ENCODE measurements at places on chromosomes 12 and 14. TPM values are rescaled to one million over a fixed set of nuclear protein-coding genes. Genes with fewer than 3 reads are reported as not detected.

- no peaks in the 10 kb centered on the region for H3K27me3 ChIP-seq
- H3K4me1 ChIP-seq, result no peaks in the 10 kb centered on the region
- H3K27ac ChIP-seq, result no peak overlapping the region
- DNase-seq, result no peak
- no peaks in the 10 kb centered on the region for H3K36me3 ChIP-seq
- H3K4me3 ChIP-seq, result no peak overlapping the region
Measured at GRCh38 chr12:80472911-80473500, 29.0 kb downstream of the PTPRQ start.

- no peaks in the 10 kb centered on the region for H3K36me3 ChIP-seq
- no peak overlapping the region for H3K27ac ChIP-seq
- H3K4me1 ChIP-seq, result no peaks in the 10 kb centered on the region
Measured at GRCh38 chr14:24868389-24868788, 181.6 kb downstream of the STXBP6 start.

DNA sequence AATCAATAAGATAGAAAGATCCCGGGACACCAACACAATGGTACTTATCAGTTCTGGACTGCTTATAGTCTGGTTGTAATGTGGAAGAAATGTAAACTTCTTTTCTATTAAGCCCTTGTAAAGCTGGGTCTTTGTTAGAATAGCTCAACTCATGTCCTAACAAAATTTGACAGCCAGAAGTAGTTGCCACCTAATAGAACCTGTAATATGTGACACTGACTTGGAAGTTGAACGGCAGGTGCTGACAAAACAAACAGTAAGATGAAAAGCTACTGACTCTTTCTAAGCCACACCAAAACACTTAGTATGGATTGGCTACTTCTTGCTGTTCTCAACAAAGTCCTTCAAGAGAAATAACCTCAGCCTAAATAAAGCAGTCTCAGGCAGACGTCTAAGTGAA lies 56.6 kb downstream of the KIF21A start:
- no peak overlapping the region for H3K27ac ChIP-seq
- H3K27me3 ChIP-seq, result no peaks in the 10 kb centered on the region
- DNase-seq, result no peak
- no peaks in the 10 kb centered on the region for H3K36me3 ChIP-seq
- no peaks in the 10 kb centered on the region for H3K4me1 ChIP-seq

DNA sequence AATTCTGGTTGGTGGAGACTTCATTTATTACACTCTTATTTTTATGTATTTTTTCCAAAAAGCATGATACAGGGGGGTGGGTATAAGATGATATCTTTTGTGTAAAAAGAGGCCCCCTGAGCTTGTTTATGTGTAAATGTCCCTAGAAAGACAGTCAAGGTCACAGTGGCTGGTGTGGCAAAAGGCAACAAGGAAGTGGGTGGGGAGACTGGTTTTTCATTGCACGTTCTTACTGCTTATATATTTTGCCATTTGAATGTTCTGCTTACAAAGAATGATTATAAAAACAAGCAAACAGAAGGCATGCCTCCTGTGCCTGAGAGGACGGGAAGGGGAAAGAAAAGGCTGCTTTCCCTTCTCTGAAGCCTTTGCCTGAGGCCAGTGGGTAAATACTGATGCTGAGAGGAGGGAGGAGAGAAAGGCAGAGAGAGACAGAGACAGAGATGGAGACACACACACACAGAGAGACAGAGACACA lies 24.1 kb upstream of the ADIPOR2 start:
- peaks cover 68% of the 10 kb centered on the region for H3K4me1 ChIP-seq
- DNase-seq, result peak; percentile 56
- H3K27ac ChIP-seq, result peak overlapping the region; percentile 88
- peak overlapping the region; percentile 42 for H3K4me3 ChIP-seq
- peaks cover 14% of the 10 kb centered on the region for H3K36me3 ChIP-seq

DNA sequence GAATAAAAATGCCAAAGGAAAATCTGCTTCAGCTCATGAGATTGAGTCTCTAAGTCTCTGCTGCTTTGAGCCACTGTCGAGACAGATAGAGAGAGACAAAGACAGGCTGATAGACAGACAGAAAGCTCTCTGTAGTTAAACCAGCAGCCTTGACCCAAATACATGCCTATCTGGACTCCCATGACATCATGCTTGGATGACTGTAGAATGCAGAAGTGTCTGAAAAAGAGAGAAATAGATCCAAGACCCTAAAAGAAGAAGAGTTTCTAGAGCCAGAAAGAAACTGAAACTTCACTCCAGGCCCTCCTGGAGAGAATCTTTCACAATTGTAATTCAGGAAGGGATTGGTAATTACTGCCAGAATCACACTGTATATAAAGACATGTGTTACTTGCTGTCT lies 122.6 kb upstream of the PLXNC1 start:
- H3K4me1 ChIP-seq, result peaks cover 8% of the 10 kb centered on the region
- no peak for DNase-seq
- H3K36me3 ChIP-seq, result no peaks in the 10 kb centered on the region
- H3K27ac ChIP-seq, result no peak overlapping the region

DNA sequence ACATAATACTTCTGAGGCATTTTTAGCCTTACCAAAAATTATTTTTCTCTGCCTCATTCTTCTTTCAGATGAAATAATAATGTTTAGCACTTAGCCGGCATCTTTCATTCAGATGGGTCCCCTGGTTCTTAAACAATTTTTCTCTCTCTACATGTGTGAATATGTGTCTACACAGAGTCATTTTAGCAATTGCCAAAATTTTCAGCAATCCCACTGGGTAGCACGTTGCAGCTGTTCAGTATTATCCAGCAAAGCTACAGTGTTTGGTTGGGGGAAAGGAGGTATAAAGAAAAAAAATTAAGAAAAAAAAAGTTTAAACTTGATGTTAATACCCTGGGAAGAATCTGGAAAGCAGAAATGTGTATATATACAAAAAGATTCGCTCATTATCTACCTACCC lies 160.5 kb upstream of the TRHDE start:
- H3K4me1 ChIP-seq, result no peaks in the 10 kb centered on the region
- no peaks in the 10 kb centered on the region for H3K36me3 ChIP-seq
- no peaks in the 10 kb centered on the region for H3K27me3 ChIP-seq
- H3K4me3 ChIP-seq, result no peak overlapping the region
- no peak for DNase-seq
- H3K27ac ChIP-seq, result no peak overlapping the region

- H3K27me3 ChIP-seq, result no peaks in the 10 kb centered on the region
- no peaks in the 10 kb centered on the region for H3K36me3 ChIP-seq
Measured at GRCh38 chr12:107442326-107442987, 243.1 kb upstream of the PWP1 start.

- DNase-seq, result no peak
- peaks cover 26% of the 10 kb centered on the region for H3K4me1 ChIP-seq
- no peak overlapping the region for H3K4me3 ChIP-seq
- H3K27ac ChIP-seq, result no peak overlapping the region
- H3K36me3 ChIP-seq, result peaks cover 51% of the 10 kb centered on the region
Measured at GRCh38 chr14:63387711-63388110, 69.0 kb upstream of the GPHB5 start.

DNA sequence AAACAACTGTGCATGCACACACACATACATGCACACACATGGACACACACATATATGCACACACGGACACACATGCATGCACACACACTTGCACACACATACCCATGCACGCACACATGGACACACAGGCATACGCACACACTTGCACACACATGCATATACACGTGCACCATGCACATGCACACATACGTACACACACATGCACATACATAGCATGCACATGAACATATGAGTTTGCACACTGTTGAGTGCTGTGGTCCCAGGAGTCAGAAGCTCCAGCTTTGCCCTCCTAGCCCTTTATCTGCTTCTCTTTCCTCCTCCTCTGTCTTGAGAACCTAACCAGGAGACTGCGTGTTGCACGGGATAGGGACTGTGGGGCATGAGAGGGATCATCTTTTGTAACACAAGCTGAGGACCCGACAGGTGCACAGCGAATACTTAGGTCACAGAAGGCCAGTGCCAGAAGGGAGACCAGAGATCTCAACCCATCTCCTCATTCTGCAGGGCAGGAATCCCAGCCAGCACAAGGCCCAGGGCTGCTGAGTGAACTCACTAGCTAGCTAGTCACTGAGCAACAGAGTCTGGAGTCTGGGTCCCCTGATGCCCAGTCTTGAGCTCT lies 3.5 kb upstream of the LRTM2 start:
- H3K27me3 ChIP-seq, result peaks cover 29% of the 10 kb centered on the region
- H3K36me3 ChIP-seq, result no peaks in the 10 kb centered on the region
- no peak for DNase-seq
- no peak overlapping the region for H3K27ac ChIP-seq
- peaks cover 2% of the 10 kb centered on the region for H3K4me1 ChIP-seq

DNA sequence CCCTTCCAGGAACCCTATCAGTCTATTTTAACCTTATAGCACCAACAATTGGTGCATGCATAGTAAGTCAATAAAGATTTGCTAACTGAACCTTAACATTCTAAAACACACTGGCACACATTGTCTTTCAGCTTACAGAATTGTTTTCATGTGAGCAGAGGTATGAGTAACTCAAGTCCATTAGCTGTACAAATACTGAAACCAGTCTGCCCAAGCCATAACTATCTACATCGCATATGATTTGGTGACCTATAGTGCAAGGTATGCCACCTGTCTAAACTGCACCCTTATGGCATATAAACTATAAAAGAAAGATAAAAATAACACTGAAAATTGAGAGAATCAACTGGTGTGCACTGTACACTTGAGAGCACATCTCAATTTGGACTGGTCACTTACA lies 34.8 kb downstream of the SBNO1 start:
- H3K27me3 ChIP-seq, result no peaks in the 10 kb centered on the region
- no peak overlapping the region for H3K27ac ChIP-seq
- H3K36me3 ChIP-seq, result peaks cover 49% of the 10 kb centered on the region
- no peak overlapping the region for H3K4me3 ChIP-seq
- no peaks in the 10 kb centered on the region for H3K4me1 ChIP-seq

- H3K27ac ChIP-seq, result no peak overlapping the region
- H3K4me3 ChIP-seq, result no peak overlapping the region
- H3K4me1 ChIP-seq, result no peaks in the 10 kb centered on the region
- DNase-seq, result no peak
Measured at GRCh38 chr14:32336702-32337101, 7.6 kb downstream of the AKAP6 start.

- no peak overlapping the region for H3K4me3 ChIP-seq
- no peak for DNase-seq
- peaks cover 12% of the 10 kb centered on the region for H3K27me3 ChIP-seq
- no peaks in the 10 kb centered on the region for H3K4me1 ChIP-seq
- H3K27ac ChIP-seq, result no peak overlapping the region
Measured at GRCh38 chr12:46908936-46909635, 83.3 kb upstream of the SLC38A4 start.

- H3K4me3 ChIP-seq, result no peak overlapping the region
- peaks cover 3% of the 10 kb centered on the region for H3K4me1 ChIP-seq
- H3K27me3 ChIP-seq, result no peaks in the 10 kb centered on the region
- no peak overlapping the region for H3K27ac ChIP-seq
Measured at GRCh38 chr14:50260072-50260471, 28.7 kb upstream of the SOS2 start.

- DNase-seq, result no peak
- peaks cover 17% of the 10 kb centered on the region for H3K36me3 ChIP-seq
- no peak overlapping the region for H3K4me3 ChIP-seq
- peaks cover 2% of the 10 kb centered on the region for H3K4me1 ChIP-seq
- H3K27ac ChIP-seq, result no peak overlapping the region
Measured at GRCh38 chr12:69569236-69569635, 16.0 kb upstream of the CCT2 start.

- H3K4me1 ChIP-seq, result peaks cover 60% of the 10 kb centered on the region
- no peaks in the 10 kb centered on the region for H3K27me3 ChIP-seq
- peak overlapping the region; percentile 99 for H3K27ac ChIP-seq
- peak overlapping the region; percentile 94 for H3K4me3 ChIP-seq
- H3K36me3 ChIP-seq, result peaks cover 59% of the 10 kb centered on the region
- DNase-seq, result peak; percentile 78
Measured at GRCh38 chr12:121792607-121793439, 665 bp downstream of the RHOF start.

GRCh38 chr12:124709722-124710687 lies 142.6 kb upstream of the NCOR2 start:
- no peak for DNase-seq
- no peak overlapping the region for H3K4me3 ChIP-seq
- H3K27me3 ChIP-seq, result peaks cover 2% of the 10 kb centered on the region
- peaks cover 21% of the 10 kb centered on the region for H3K4me1 ChIP-seq
- no peaks in the 10 kb centered on the region for H3K36me3 ChIP-seq
- H3K27ac ChIP-seq, result no peak overlapping the region

- no peaks in the 10 kb centered on the region for H3K27me3 ChIP-seq
Measured at GRCh38 chr12:91958816-91959215, 186.8 kb downstream of the BTG1 start.

- DNase-seq, result no peak
- no peaks in the 10 kb centered on the region for H3K4me1 ChIP-seq
- peaks cover under 1% of the 10 kb centered on the region for H3K36me3 ChIP-seq
- no peak overlapping the region for H3K27ac ChIP-seq
- H3K27me3 ChIP-seq, result no peaks in the 10 kb centered on the region
- H3K4me3 ChIP-seq, result no peak overlapping the region
Measured at GRCh38 chr12:92421701-92422100, 276.1 kb upstream of the BTG1 start.

DNA sequence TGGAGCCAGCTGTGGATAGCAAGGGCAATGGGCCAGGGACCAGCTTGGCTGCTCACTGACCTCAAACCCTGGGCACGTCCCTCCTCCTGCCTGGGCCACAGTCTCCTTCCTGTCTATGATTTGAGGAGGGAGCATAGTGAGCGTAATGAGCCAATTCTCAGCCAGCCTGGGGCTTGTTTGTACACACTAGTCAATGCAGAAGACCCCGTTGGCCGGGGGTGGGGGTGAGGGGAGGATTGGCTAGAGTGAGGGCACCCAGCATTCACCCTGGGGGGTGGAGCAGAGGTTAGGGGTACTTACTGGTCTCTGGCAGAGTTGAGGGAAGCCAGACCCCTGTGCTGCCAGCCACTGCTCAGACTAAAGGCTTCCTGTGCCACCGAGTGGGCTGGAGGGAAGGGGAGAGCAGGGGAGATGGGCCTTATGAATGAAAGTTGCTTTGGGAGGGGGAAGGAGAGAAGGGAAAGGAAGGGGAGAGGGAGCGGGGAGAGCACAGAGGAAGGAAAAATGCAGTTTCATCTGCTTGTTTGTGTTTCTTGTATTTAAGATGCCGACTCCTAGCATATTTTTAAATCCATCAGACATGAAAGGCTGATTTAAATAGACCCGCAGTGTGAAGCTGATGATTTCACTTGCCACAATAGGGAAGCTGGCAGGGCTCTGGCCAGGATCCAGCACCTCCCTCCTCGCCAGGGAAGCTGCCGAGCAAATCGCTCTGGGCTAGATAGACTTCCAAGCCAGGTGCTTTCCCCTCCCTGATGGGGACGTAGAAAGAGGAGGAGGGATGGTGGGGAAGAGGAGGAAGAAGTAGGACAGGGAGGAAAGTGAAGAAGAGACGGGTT lies 114.0 kb downstream of the PRMT8 start:
- no peak for DNase-seq
- peaks cover 9% of the 10 kb centered on the region for H3K4me1 ChIP-seq
- no peak overlapping the region for H3K27ac ChIP-seq
- peaks cover 9% of the 10 kb centered on the region for H3K36me3 ChIP-seq

GPR84 gene
- 0.57 TPM for total RNA-seq

RBP5 gene
- 0.42 TPM for total RNA-seq

MEG3 gene
- total RNA-seq, result not detected

HRK gene
- not detected for total RNA-seq

SIX1 gene
- not detected for total RNA-seq

CKAP4 gene
- 0.47 TPM for total RNA-seq

SMCO2 gene
- 0.61 TPM for total RNA-seq

BBOF1 gene
- total RNA-seq, result 1.2 TPM

LIN7A gene
- not detected for total RNA-seq

KITLG gene
- not detected for total RNA-seq

C12orf43 gene
- total RNA-seq, result 19.0 TPM

TBX3 gene
- total RNA-seq, result not detected

PRR13 gene
- total RNA-seq, result 220 TPM

PRKAG1 gene
- total RNA-seq, result 57.5 TPM

VASH1 gene
- 3.1 TPM for total RNA-seq
